CD4-positive, alpha-beta T cell (primary cell): ENCODE measurements at places on chromosomes 1 and 21. TPM values are rescaled to one million over a fixed set of nuclear protein-coding genes. Genes with fewer than 3 reads are reported as not detected.
A peak's percentile ranks its signal among the peaks of the same experiment; 100 is the strongest.

GRCh38 chr1:173337126-173337525 is 130.0 kb upstream of the TNFSF4 start:
- DNase-seq = no peak

DNA sequence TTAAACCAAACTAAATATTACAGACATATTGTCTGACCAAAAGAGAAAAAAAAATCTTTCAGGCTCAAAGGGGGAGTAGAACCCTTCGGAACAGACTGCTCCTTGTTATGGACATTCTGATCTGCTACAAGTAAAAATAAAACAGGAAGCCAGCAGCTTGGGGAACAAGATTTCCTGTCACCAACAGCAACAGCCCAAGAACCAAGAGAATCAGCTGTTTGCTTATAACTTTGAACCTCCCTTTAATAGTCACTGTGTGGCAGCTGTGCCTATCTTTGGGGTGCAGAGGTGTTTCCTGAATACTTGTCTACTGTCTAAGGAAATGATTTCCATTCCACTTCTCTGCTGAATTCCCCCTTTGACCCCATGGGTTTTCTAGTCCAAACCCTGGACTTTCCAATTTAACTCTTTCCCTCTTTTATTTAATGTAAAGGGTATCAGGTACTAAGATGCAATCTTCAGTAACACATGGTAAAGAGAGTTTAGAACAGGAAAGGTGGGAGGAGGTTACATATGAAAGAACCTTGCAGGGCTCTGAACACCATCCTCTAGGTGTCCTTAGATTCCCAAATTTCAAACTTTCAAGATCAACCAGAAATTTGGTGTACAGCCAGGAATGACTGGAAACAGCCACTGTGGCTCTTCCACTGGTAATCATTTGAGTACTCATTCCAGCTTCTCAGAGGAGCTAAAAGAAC is 38.6 kb downstream of the GPR3 start:
- peak; percentile 15 for DNase-seq

GRCh38 chr21:42560517-42561179 is 47.0 kb downstream of the SLC37A1 start:
- no peak for DNase-seq

- no peak for DNase-seq
These were observed 125.0 kb downstream of the GPR52 start for GRCh38 chr1:174572771-174573170.

DNA sequence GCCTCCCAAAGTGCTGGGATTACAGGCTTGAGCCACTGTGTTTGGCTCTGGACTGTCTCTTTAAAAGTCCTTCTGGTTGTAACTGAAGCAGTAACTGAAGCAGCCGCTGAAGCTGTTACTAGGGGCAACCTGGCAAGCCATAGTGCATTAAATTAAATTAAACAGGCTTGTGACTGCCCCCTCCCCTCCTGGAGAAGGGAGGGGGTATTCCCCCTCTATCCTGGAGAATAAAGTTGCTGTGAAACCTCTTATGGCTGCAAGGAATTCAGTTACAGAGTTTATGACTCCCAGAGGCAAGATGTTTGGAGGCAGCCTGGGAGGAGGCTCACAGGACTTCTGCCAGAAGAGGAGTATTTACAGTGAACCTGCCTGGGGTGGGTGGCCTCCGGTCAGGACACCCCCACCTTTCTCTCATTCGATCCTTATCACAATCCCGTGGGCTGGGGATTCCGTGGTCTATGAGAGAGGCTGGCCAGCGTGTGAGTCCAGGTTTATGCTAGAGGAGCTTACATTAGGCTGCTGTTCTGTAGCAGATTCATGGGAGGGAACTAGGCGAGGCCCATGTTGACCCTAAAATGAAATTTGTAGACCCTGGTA is 8.3 kb downstream of the TTC22 start:
- no peak for DNase-seq

DNA sequence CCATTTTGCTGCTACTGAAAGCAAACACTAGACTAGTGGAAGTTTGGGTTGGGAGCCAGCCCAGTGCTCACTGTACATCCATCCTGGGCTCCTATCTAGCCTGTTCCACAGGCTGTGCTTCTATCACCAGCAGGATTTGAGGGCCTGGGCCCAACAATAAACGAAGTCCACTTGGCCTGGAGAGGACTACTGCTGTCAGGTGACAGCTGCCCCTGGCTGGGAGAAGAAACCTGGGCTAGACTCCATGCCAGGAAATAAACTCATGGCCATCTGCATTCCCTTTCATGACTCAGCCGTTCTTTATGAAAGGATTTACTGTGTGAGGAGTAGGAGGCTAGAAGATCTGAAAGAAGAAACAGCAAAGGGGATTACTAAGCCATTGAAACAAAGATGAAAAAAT is 35.5 kb downstream of the COLGALT2 start:
- DNase-seq = no peak

The RPE65 gene
- total RNA-seq = not detected

The OR2T35 gene
- total RNA-seq = not detected

The ADCY10 gene
- 0.52 TPM for total RNA-seq
